ENCODE measurements at places on chromosomes 6 and 20.

DNA sequence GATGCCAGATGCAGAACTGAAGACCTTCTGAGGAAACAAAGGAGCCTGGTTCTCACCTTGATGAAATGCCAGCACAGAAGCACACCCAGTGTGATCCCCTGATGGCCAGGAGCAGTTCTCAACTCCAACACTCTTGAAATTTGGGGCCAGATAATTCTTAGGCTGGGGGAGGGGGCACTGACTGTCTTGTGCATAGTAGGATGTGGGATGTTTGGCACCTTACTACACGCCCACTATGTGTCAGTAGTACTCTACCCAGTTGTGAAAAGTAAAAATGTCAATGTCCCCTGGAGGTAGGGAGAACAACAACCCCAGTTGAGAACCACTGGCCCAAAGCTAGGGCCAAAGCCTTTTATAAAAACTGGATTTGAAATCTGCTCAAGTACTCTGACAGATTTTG, 398.3 kb upstream of the ARID1B start:
- no peak for DNase-seq

- no peak for DNase-seq
Observed at GRCh38 chr6:163339466-163339865, 75.1 kb upstream of the QKI start.

DNA sequence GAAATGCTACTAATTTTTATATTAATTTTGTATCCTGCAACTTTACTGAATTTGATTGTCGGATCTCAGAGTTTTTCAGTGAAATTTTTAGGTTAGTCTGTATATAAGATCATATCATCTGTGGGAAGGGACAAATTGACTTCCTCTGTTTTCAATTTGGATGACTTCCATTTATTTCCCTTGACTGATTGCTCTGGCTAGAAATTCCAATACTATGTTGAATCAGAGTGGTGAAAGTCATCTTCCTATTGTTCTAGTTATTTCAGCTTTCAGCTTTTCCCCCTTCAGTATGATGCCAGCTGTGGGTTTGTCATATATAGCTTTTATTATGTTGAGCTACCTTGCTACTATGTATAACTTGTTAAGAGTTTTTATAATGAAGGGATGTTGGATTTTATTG, 771.2 kb downstream of the KIF16B start:
- no peak for DNase-seq

- no peak for DNase-seq
Observed at GRCh38 chr20:58131551-58132142, 96.8 kb downstream of the ANKRD60 start.

- peak; percentile 48 for DNase-seq
Observed at GRCh38 chr6:153231048-153231646, 100.1 kb upstream of the RGS17 start.

- no peak for DNase-seq
Observed at GRCh38 chr6:63882208-63882607, 246.6 kb downstream of the PHF3 start.

GRCh38 chr6:74717591-74717990, 488.3 kb downstream of the COL12A1 start:
- no peak for DNase-seq

All from trophoblast cell (in vitro differentiated cells and primary cell).